ENCODE measurements at places on chromosomes 2 and 18. TPM values are rescaled to one million over a fixed set of nuclear protein-coding genes. Genes with fewer than 3 reads are reported as not detected.

CCDC150 gene
- total RNA-seq: 1.5 TPM

SCG2 gene
- total RNA-seq: 0.41 TPM

FAHD2B gene
- total RNA-seq: 25.5 TPM

RAB6C gene
- 0.18 TPM for total RNA-seq

TAF1B gene
- 8.1 TPM for total RNA-seq

PLA2R1 gene
- 3.2 TPM for total RNA-seq

IL37 gene
- total RNA-seq: not detected
